BJ (cell line): ENCODE measurements at places on chromosomes 13 and 19.
A peak's percentile ranks its signal among the peaks of the same experiment; 100 is the strongest.

DNA sequence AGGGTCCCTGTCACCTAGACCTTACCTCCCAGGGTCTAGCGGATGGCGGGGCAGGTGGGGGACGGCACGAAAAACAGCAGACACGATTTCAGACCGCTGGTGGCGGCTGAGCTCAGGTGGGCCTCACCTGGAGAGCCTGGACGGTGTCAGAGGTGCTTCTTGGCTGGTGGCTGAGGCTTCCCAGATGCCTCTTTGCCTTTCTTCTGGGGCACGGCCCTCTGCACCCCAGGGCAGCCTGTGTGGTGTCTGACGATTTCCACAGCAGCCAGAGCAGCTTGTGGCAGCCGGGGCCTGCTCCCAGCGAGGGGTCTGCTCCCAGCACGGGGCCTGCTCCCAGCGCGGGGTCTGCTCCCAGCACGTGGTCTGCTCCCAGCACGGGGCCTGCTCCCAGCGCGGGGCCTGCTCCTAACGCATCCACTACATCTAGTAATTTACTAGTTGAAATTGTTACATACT, 66.7 kb downstream of the ATP11A start:
- no peak for DNase-seq

- no peak for DNase-seq
These were observed 87.8 kb downstream of the ANKRD10 start for GRCh38 chr13:110826861-110827672.

DNA sequence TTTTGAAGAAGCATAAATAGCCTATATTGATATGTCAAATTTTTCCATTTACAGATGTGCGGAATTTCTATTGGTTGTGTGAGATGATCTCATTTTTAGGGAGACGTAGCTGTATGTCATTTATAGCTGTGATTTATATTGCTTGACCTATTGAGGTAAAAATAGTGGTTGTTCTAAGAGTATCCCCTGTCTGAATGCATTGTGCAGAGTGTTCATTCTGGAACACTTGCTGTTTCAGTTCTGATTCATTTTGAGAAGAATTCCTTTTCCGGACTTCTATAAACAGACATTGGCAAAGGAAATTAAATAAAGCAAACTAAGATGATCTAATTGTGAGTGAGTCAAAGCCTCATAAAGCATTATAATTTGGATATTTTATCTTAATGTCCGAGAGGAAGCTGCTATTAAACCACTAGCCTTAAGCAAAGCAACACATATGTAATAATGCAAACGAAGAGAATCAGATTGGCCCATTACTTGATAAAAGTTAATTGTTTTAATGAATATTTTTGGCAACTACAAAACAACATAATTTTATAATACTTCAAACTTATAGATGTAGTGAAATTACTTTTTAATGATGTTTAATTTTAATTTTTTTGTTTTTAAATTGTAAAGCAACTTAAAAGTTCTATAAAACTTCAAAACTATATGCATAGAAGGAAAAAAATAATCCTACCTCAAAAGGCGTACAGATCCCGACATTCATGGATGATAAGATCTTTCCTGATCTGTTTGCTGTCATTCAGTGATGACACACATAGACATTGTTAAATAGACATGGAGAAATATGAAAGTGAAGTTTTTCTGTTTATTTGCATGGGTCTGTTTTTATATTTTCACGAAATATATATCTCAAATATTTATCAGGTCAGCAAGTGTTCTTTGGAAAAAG, 942.6 kb upstream of the SLC10A2 start:
- peak; percentile 42 for DNase-seq

DNA sequence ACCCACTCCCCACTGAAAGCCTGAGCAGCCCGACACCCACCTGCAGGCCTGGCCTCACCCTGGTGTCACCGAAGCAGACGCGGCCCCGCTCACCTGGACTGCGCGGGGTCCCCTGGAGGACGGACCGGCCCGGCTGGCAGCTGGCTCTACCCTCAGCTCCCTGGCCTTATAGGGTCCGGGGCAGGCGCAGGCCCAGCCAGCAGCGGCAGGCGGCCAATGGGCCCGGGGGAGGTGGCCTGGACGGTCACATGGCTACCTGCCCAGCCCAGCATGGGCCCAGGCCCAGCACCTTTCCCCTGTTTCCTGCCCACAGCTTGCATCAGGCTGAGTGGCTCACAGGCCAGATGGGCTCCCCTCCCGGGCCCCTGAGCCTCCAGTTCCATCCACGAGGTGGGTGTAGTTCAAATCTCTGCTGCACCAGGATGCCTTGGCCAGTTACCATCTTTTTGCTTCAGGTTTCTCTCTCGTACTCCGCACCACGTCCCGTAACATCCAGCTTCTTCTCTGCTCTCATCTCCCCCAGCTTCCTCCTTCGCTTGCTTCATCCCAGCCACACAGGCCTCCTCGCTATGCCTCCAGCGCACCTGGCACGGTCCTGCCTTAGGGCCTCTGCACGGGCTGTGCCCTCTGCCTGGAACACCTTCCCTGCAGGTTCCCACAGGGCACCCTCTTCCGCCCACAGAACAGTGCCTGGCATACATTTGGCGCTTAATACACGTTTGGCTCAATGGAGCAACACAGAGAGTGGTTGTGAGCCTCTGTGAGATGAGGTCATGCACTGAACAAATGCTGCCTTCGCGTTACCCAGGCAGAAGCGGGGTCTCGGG, at the start of gene PLIN4:
TSS of gene PLIN4 (minus strand) at position 142 of the 827 bp plus-strand sequence. CDS start 214 bp downstream, outside the sequence.
- no peak for DNase-seq

GRCh38 chr13:73898276-73898675, 235.9 kb downstream of the KLF12 start:
- DNase-seq, result peak; percentile 68

GRCh38 chr13:77000475-77000874, 8.6 kb downstream of the CLN5 start:
- DNase-seq, result no peak

- no peak for DNase-seq
These were observed 28.8 kb downstream of the DPF1 start for GRCh38 chr19:38195237-38195636.

- no peak for DNase-seq
These were observed 12.1 kb downstream of the IQCN start for GRCh38 chr19:18262144-18262543.

GRCh38 chr19:50465986-50466705, 10.2 kb upstream of the EMC10 start:
- no peak for DNase-seq

GRCh38 chr13:103556681-103557080, 490.5 kb upstream of the SLC10A2 start:
- no peak for DNase-seq

DNA sequence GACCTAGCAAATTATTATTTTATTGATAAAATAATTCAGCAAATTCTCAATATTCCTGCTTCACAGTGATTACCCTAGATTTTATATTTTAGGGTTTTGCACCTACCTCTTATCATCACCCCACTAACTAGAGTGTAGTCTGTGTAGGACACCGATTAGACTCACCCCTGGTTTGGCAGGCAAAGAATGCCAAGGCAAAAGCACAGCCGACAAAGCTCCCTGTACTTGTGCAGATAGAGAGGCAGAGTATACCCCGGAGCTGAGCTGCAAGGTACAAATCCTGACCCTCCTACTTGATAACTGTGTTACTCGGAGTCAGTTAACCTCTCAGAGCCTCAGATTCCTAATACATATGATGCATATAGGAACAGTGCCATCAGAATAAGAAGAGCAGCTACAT, 225.7 kb downstream of the ENOX1 start:
- no peak for DNase-seq

GRCh38 chr19:17553256-17553655, 2.2 kb upstream of the COLGALT1 start:
- DNase-seq, result peak; percentile 76

- no peak for DNase-seq
These were observed 38.1 kb upstream of the MED4 start for GRCh38 chr13:48132961-48133360.

DNA sequence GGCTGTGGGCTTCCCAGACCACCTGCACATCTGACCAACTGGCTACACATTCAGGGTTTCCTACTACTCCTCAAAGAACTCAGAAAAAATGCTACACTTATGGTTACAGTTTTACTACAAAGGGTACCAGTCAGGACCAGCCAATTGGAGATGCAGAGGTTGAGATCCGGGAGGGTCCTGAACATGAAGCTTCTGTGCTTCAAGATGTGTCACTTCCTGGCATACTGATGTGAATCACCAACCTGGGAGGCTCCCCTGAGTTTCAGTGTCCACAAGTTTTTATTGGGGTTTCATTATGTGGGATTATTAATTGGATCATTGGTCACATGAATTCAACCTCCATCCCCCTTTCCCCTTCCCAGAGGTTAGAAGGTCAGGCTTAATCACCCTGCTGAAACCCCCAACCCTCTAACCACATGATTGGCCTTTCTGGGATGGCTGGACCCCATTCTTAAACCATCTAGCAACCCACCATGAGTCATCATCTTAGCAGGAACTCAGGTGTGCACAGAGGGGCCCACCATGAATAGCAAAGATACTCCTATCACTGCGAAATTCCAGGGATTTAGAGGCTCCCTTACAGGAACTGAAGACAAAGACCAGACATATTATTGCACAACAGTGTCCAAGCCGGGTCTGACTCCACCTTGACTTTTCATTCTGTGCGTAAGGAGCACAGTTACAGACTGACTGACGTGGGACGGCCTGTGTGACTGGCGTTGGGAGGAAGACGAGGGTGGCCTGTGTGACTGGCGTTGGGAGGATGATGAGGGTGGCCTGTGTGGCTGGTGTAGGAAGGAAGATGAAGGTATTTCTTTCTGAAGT, 90.7 kb downstream of the ATP8A2 start:
- no peak for DNase-seq

DNA sequence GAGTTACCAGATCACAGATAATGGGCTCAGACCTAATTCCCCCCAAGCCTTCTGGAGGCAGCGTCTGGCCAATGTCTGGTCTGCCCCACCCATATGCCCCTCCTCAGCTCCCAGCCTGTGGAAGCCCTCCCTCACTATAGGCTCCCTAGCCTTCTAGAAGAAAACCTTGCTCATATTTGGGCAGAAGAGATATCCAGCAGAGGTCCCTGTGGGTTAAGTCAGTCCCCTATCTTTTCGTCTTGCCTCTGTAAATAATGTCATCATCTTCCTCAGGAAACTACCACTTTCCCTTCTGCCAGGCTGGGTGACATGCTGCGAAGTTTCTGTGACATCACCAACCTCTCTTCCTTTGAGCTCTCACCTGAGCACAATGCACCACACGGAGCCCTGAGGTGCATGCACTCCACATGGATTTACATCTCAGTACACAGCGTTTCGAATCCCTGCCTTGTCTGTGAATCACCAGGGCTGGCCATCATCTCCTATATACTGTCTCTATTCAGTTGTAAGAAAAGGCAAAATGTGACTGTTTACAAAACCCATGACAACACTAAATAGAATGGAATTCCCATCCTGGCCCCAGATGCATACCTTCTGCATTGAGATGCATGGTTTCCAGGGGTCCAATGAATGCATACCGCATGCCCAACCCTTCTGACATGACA, 112.8 kb downstream of the CRYL1 start:
- DNase-seq, result no peak

GRCh38 chr19:7871437-7872305, 2.5 kb downstream of the PRR36 start:
- DNase-seq, result peak; percentile 57

DNA sequence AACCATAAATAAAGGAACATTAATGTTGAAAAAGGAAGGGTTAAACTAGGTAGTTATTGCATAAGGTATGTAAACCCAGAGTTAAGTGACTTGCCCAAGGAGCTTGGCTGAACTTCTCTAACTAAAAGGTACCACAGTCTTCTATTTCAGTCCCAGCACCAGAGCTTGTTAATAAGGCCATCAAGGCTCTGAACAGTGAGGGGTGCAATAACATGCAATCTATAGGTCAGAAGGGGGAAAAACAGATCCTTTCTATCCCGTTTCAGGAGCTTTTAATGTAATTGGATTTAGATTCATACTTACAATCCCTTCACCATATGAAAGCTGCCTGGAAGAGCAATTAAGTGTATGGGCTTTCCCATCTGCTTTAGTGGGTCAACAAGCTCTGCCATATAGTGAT, 441.5 kb upstream of the SPRY2 start:
- DNase-seq, result no peak

DNA sequence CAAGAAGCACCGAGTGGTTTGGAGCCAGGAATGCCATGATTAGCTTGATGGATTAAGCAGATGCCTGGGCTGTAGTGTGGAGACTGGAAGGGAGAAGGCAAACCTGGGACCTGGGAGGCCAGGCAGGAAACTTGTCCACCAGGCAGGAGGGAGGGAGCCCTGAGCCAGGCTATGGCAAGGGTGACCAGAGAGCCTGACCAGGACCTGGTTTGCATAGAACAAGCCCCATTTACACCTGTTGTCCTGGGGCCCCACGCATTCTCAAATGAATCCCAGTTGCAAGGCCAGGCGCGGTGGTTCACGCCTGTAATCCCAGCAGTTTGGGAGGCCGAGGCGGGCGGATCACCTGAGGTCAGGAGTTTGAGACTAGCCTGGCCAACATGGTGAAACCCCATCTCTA, 50.2 kb upstream of the LATS2 start:
- no peak for DNase-seq

DNA sequence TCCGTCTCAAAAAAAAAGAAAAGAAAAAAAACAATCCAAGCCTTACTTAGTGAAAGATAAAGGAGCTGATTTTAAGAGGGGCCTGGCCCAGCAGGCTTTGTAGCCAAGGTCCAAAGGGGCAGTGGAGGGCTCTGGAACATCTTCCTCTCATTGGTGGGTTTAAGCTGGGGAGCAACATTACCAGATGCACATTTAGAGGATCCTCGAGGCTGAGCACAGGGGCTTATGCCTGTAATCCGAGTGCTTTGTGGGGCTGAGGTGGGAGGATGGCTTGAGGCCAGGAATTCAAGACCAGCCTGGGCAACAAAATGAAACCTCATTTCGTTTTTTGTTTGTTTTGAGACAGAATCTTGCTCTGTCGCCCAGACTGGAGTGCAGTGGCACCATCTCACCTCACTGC, 8.0 kb upstream of the TMEM160 start:
- DNase-seq, result no peak

- DNase-seq, result no peak
These were observed 76.5 kb downstream of the LATS2 start for GRCh38 chr13:20984879-20985278.

GRCh38 chr13:77056382-77056781, 29.4 kb upstream of the FBXL3 start:
- DNase-seq, result no peak

DNA sequence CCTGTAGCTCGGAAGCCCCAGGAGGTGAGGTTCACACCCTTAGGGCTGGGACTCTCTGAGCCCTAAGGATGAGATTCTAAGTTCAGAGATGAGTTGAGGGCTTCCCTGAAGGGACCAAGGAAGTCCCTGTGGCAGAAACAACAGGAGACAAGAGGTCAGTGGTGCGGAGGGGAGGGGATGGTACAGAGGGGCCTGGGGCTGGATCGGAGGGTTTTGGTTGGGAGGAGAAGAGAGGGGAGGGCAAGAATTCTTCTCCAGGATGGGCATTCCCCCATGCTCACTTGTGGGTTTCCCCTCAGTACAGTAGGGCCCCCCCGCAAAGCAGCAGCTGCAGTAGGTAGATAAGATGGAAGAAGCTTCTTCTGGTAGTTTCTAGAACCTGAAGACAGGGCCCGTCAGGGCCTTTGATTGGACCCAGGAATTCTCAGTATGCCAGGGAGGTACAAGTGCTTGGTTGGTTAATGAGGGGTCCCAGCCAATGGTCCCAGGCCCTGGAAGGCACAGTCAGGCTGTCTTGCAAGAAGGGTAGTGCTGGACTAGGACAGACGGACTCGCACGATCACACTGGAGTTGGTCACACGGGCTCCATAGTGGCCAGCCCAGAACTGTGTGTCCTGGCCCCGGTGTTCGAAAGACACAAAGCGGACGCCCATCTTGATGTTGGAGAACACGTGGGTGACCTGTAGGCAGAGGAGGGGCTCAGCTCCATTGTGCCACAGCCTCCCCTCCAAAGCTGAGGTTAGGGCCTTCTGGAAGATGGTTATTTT, 7.3 kb downstream of the FBXO27 start:
- no peak for DNase-seq
